ENCODE measurements at places on chromosomes 1 and 21.

- no peaks in the 10 kb centered on the region for H3K27me3 ChIP-seq
- peak overlapping the region; percentile 44 for H3K27ac ChIP-seq
- H3K4me1 ChIP-seq: peaks cover 41% of the 10 kb centered on the region
- no peak for DNase-seq
These were observed 41.7 kb downstream of the PTGFRN start for GRCh38 chr1:116951200-116951935.

DNA sequence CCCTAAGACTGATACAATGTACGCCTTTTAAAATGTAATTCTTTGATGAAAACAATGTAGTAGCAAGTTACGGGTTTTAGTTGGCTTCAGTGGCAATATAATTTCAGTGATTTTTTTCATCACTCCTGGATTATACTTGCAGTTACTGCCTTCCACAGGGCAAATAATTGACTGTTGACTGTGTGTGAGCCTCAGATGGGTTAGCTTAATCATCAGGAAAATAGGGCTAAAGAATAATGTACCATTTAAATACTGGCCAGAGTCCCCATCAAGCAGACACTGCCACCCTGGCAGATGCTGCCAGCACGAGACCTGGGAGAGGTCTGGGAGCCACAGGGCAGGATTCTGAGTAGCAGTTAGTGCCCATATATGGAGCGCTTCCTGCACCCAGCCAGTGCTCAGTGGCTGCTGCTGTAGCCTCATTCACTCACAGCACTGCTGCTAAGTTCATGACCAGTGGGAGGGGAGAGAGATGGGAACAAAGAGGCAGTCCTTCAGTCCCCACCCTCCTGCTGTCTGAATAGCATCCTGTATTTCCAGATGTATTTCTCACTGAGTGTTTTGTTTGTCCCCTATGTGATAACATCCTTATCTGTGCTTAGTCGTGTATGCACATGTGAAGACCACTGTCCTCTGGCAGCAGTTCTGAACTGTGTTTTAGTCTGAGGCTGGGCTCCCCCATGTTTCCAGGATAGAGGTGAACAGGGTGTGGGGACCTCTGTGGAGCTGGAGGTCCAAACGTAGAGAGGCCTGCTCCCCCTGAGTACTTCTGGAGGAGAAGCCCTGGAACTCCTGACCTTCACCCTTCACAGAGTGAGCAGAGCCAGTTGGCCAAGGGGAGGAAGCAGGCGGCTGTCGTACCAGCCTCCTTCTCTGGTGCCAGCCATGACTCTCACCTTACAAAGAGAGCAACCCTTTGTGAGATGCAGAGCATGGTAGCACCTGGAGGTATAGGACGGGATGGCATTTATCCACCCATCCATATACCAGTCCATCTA is 80.4 kb downstream of the ADARB1 start:
- H3K27ac ChIP-seq: no peak overlapping the region
- H3K27me3 ChIP-seq: peaks cover 2% of the 10 kb centered on the region
- H3K36me3 ChIP-seq: no peaks in the 10 kb centered on the region
- peaks cover 44% of the 10 kb centered on the region for H3K4me1 ChIP-seq
- H3K4me3 ChIP-seq: no peak overlapping the region
- no peak for DNase-seq

DNA sequence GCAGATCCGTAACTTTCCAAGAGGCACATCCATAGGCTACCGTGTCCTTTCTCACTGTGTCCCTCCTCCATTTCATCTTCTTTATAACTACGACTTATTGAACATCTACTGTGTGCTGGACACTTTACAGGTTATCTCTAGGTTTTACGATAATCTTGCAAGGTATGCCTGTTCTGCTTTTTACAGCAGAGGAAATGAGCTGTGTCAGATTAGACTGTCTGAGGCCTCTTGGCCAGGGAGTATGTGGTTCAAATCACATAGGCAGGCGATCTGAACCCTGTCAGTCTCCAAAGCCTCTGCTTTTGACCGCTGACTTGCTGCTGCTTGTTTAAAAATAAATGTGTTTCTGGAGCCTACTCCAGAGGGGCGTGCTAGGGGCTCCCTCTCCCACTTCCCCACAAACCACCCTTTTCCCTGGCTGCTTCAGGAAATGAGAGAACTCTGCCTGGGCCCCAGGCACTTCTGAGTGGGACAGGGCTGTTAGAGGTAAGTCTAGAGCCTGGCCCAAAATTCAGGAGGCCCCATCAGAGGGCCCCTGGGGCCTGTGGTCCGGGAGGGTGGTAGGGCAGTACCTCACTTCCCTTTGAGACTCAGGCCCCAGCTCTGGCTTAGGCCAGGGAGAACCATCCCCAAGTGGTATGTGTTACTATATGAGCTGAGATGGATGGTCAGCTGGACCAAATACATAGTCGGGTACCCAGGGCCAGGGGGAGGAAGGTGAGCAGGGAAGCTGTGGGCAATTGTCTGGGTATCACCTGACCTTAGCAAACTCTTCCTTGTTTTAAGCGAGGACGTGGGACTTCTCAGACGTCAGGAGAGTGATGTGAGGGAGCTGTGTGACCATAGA is 4.4 kb downstream of the PSEN2 start:
- peaks cover 3% of the 10 kb centered on the region for H3K27me3 ChIP-seq
- no peak overlapping the region for H3K4me3 ChIP-seq
- no peak for DNase-seq
- no peaks in the 10 kb centered on the region for H3K36me3 ChIP-seq

DNA sequence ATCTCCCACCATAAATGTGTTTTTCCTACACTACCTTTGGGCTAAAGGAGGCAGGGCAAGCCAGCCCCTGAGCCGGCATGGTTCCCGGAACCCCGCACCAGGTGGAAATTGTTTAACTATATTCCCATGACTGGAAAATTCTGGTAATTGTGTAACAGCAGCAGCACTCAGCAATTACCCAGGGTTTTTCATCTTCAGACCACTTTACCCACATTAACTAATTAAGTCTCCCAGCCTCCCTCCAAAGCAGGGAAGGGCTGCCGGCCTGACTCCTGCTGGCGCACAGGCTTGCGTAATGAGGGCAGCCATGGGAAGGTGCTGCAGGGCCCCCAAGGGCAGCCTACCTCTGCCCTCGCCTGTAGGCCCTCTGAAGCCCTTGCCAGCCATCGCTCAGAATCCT is 140.7 kb upstream of the VAMP3 start:
- H3K36me3 ChIP-seq: no peaks in the 10 kb centered on the region
- H3K4me1 ChIP-seq: peaks cover 10% of the 10 kb centered on the region
- H3K27me3 ChIP-seq: peaks cover 47% of the 10 kb centered on the region

- H3K4me3 ChIP-seq: no peak overlapping the region
- no peak overlapping the region for H3K27ac ChIP-seq
- DNase-seq: no peak
- H3K27me3 ChIP-seq: no peaks in the 10 kb centered on the region
These were observed 2131.7 kb downstream of the MRPL39 start for GRCh38 chr21:23475281-23476219.

DNA sequence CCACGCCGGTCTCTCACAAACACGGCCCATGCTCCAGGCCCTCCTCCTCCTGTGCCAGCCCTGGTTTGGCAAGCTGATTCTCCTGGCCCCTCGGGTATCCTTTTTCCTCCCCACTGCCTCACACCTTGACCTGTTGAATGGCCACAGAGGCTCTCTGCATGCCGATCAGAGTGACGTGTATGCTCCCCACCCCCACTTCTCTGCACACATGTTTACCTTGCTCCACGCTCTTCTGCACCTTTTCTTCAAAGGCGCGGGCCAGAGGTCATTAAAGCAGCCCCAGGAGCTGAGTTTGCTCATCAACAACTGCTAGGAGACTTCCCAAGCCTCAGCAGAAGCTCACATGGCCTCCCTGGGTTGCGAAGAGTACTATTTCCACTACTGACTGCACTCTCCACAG is 139.3 kb upstream of the EDN2 start:
- peaks cover 2% of the 10 kb centered on the region for H3K27me3 ChIP-seq
- peaks cover 33% of the 10 kb centered on the region for H3K4me1 ChIP-seq
- no peaks in the 10 kb centered on the region for H3K36me3 ChIP-seq
- no peak overlapping the region for H3K27ac ChIP-seq

GRCh38 chr1:170711682-170712081 is 47.8 kb downstream of the PRRX1 start:
- no peaks in the 10 kb centered on the region for H3K27me3 ChIP-seq
- no peak overlapping the region for H3K27ac ChIP-seq
- no peak overlapping the region for H3K4me3 ChIP-seq

DNA sequence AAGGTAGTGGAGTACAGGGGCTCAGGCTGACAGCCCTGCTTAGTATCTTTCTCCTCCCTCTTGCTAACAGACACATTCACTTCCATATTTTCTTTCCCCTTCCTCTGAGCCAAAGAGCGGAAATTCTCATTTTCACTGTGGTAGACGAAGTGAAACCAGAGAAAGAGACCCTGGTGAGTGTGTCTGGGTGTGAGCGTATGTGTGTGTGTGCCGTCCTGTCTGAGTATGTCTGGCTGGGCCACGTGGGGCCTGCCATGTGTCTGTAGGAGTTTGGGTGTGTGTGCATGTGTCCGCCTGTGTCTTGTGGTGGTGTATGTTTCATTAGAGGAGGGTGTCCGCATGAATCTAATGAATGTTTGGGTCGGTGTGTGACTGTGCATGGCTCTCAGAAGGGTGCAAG is 1.7 kb downstream of the COL8A2 start:
- DNase-seq: no peak
- peaks cover 52% of the 10 kb centered on the region for H3K27me3 ChIP-seq
- no peak overlapping the region for H3K27ac ChIP-seq
- peak overlapping the region; percentile 6 for H3K4me3 ChIP-seq

DNA sequence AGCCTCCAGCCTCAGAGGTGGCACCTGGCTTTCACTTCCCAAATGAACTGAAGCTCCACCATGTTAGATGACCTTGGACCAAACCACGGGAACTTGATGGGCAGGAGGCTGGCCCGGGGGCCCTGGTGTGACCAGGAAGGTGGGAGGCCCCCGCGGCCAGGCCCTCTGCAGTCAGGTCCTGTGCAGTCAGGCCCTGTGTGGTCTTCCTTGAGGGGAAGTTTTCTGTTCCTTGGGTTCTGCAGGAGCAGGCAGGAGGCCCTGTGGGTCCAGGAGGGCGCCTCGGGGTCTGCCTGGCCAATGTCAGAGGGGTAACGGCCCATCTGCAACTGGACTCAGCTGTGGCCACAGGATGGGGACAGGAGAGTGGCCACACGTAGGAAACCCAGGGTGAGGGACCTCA is 13.0 kb downstream of the PRDM16 start:
- H3K27ac ChIP-seq: no peak overlapping the region
- no peak overlapping the region for H3K4me3 ChIP-seq
- peaks cover 43% of the 10 kb centered on the region for H3K27me3 ChIP-seq
- no peak for DNase-seq

DNA sequence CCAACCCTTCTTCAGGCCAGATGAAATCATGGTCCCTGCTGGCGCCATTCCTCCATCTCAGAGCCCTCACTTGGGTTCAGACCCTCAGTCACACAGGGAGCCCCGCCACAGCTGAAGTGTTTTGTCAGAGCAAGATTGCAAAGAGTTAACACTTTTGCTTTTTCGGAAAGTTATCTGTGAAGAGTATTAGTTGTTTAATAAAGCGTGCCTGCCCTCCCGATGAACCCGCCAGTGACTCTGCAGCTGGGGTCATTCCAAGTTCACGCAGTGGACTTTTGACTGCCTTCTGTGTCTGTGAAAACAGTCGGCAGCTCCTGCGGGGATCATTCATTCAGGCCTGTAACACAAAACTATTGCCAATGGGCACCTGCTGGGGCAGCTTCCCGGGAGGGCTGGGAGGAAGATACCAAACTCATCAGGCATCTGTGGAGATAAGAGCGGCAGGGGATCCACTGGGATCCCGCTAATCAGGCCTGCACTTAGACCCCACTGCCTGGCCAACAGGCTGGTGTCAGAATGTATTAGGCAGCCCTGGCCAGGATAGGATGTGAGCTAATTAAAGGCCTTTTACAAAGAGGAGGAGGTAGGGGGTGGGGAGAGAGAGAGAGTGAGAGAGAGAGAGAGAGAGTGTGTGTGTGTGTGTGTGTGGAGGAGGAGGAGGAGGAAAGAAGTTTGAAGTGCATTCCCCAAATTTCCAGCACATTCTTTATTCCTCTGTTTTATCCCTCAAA is 184.5 kb downstream of the DHRS3 start:
- DNase-seq: peak; percentile 38
- peaks cover 20% of the 10 kb centered on the region for H3K36me3 ChIP-seq
- H3K4me3 ChIP-seq: peak overlapping the region; percentile 37
- peaks cover 3% of the 10 kb centered on the region for H3K27me3 ChIP-seq

- no peak for DNase-seq
- peaks cover 15% of the 10 kb centered on the region for H3K4me1 ChIP-seq
- peaks cover 4% of the 10 kb centered on the region for H3K27me3 ChIP-seq
- H3K27ac ChIP-seq: no peak overlapping the region
- peaks cover 24% of the 10 kb centered on the region for H3K36me3 ChIP-seq
- H3K4me3 ChIP-seq: peak overlapping the region; percentile 68
These were observed 384.4 kb upstream of the CAMK1G start for GRCh38 chr1:209198961-209199750.

DNA sequence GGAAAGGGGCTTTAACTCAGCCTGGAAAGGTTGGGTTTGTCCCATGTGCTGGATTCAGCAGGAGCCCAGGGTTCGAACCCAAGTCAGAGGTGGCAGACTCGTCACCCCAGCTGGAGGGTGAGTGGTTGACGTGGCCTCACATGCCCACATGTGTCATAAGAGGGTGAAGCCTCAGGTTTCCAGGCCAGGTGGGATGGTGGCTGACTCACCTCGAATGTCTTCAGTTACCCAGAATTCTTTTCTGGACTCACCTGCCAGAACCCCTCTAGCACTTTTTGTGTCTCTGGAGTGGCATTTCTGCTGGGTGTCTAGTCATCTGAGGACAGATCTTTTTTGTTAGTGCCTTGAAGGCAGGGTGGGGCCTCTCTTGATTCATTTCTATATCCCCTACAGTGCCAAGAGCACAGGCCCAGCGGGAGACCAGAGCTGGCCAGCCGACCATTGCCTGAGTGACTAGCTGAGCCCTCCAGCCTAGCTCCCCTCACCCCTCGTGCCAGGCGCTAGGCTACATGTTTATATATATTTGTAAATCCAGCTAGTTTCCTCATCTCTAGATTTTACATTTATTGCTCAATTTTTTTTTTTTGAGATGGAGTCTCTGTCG is 28.1 kb downstream of the IL6R start:
- DNase-seq: no peak
- H3K27ac ChIP-seq: no peak overlapping the region
- H3K4me1 ChIP-seq: peaks cover 18% of the 10 kb centered on the region
- H3K36me3 ChIP-seq: no peaks in the 10 kb centered on the region

DNA sequence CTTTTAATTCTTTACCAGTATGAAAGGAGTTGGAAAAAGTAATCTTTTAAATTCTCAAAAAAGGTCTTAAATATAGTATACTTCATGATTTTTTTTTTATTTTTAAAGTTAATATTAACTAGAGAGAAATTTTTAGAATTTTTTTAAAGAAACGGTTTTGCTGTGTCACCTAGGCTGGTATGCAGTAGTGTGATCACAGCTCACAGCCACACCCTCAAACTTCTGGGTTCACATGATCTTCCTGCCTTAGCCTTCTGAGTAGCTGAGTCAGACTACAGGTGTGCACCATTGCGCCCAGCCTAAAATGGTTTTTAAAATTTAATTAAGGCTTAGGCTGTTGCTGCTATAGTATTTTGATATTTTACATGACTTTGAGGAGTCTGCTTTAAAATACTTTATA is 52.4 kb downstream of the TLCD4 start:
- DNase-seq: no peak
- H3K4me3 ChIP-seq: no peak overlapping the region
- H3K36me3 ChIP-seq: peaks cover 13% of the 10 kb centered on the region
- no peaks in the 10 kb centered on the region for H3K27me3 ChIP-seq
- H3K4me1 ChIP-seq: no peaks in the 10 kb centered on the region

GRCh38 chr1:39398278-39399021 is 93.0 kb upstream of the BMP8A start:
- no peak for DNase-seq
- H3K27ac ChIP-seq: peak overlapping the region; percentile 89
- H3K27me3 ChIP-seq: no peaks in the 10 kb centered on the region
- peaks cover 57% of the 10 kb centered on the region for H3K4me1 ChIP-seq

- H3K4me3 ChIP-seq: no peak overlapping the region
- no peak overlapping the region for H3K27ac ChIP-seq
- peaks cover 5% of the 10 kb centered on the region for H3K27me3 ChIP-seq
These were observed 583.2 kb upstream of the B3GALT2 start for GRCh38 chr1:193769651-193770050.

Measured in nephron progenitor cell (in vitro differentiated cells).